ENCODE measurements at places on chromosomes 5 and 9.
A peak's percentile ranks its signal among the peaks of the same experiment; 100 is the strongest.

- peak; percentile 23 for DNase-seq
Measured at GRCh38 chr5:52693280-52693679, 94.4 kb upstream of the ITGA1 start.

- no peak for DNase-seq
Measured at GRCh38 chr5:61704289-61704688, 372.2 kb downstream of the ZSWIM6 start.

DNA sequence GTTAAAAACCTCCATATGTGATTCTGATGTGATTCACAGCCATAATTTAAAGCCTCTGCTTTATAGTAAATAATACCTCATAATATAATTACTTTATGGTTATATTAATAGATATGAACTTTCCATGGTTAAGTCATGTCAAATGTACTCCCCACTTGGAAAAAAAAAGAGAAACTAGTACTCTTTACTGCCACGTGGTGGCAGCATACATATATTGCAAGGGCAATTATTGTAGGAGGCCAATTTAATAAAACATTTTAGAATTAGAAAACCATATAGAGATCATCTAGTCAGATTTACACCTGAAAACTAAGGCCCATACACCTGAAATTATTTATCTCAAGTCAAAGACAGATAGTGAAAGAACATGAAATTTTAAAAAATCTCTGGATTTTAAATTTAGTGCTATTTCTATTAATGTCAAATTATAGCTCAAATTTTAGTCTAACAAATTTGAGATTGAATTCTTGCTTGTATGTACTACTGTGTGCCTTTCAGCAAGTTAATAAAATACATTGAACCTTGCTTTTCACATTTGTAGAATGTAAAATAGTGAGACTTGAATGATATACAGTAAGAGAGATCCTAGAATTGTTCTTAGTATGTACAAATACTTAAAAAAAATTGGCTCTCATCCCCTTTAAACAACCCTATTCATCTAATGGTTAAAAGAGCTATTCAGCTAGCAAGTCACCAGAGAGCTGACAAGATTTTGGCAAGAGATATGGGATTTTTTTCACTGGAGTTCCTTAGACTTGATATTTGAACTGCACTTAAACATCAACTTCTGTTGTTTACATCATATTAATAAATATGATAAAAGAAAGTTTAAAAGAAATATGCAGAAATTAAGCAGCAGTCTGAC, 603.8 kb downstream of the TLE4 start:
- peak; percentile 2 for DNase-seq

DNA sequence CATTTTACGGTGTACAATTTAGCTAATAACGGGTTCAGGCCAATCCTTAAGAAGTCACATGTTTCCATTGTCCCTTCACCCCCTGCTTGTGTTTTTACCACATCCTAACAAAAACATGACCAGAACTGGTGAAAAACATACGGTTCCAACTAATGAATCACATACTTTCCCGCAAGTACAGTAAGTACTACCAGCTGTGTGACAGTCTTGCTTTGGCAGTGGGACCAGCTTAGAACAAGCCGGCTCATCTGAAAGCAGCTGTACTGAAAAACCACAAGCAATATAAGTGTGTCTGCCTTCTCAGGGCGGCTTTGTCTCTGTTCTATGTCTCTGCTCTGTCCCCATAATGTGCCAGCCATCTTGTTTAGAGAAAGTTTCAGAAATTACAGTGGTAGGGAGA, 242.5 kb downstream of the BNC2 start:
- DNase-seq, result no peak

GRCh38 chr9:127020036-127020801, 102.2 kb downstream of the ANGPTL2 start:
- DNase-seq, result no peak

DNA sequence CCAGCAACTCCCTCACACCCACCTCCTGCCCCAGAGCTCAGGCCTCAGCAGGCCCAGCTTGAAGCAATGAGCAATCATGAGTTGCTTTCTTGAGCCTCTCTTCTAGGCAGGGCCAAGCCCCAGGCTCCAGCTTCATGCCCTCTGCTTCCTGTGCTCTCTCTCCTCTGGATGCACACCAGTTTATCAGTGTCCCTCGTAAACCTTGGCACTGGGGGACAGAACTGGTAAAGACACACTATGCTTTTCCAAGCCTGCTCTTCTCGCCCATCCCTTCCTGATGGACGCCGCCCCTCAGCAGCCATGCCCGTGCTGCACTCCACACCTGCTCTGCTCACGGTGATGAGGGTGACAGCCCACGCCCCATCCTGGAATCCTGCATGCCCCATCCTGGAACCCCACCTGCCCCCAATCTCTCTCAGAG, 49.4 kb upstream of the ORM1 start:
- DNase-seq, result no peak

- no peak for DNase-seq
Measured at GRCh38 chr9:1979741-1980367, 35.3 kb upstream of the SMARCA2 start.

- DNase-seq, result no peak
Measured at GRCh38 chr9:90855208-90855902, 53.7 kb downstream of the SYK start.

- no peak for DNase-seq
Measured at GRCh38 chr5:180688330-180689070, 39.1 kb upstream of the FLT4 start.

Data from central memory CD4-positive, alpha-beta T cell (primary cell).